ENCODE measurements at places on chromosomes 4 and X. TPM values are rescaled to one million over a fixed set of nuclear protein-coding genes. Genes with fewer than 3 reads are reported as not detected.

NAA15 gene
- total RNA-seq: 33.1 TPM

GLRB gene
- 9.8 TPM for total RNA-seq

VSIG4 gene
- total RNA-seq: 182 TPM

CCNQ gene
- 31.8 TPM for total RNA-seq

SLIT2 gene
- total RNA-seq: 14.9 TPM

NDP gene
- not detected for total RNA-seq

SOWAHB gene
- total RNA-seq: not detected

NXF2B gene
- not detected for total RNA-seq

HHIP gene
- 0.31 TPM for total RNA-seq

Data from left cardiac atrium (tissue), 4 donors.